ENCODE measurements at places on chromosomes 16 and 17.

- DNase-seq = no peak
Observed at GRCh38 chr17:78121801-78122215, 6.7 kb downstream of the TMC6 start.

DNA sequence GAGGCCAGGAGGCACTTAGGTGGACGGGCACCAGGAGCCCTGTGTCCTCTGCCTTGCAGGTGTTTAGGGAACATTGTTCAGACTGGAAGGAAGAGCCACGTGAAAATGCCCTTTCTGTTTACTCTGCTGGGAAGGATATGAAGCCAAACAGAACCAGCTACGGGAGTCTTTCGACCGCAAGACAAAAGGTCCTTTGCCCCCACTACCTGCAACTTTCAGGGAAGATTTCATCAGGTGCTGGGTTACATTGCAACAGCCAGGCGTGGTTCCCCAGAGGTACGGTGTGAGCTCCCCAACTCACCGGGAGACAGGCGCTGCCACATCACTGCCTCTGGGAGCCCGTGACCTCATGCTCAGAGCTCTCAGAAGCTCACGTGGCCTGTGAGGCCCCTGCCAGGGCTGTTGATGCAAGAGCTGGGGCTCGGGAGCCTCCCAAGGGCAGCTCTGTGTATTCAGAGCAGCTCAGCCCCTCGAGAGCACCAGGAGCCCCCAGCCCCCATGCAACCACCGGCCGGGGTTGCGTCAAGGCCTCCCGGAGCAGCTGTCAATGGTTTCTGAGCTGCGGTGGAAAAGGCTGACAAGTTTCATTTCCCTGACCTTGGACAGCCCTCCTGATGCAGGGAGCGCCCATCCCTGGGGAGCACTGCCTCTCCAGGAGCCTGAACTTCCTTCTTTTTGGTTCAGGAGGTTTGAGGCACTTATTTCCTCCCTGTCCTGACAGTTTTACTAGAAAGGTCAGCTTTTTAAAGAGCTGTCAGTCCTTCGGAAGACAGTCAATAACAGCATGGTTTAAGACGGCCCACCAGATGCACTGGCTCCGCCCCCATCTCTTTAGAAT, 42.1 kb downstream of the TBC1D16 start:
- no peak for DNase-seq

DNA sequence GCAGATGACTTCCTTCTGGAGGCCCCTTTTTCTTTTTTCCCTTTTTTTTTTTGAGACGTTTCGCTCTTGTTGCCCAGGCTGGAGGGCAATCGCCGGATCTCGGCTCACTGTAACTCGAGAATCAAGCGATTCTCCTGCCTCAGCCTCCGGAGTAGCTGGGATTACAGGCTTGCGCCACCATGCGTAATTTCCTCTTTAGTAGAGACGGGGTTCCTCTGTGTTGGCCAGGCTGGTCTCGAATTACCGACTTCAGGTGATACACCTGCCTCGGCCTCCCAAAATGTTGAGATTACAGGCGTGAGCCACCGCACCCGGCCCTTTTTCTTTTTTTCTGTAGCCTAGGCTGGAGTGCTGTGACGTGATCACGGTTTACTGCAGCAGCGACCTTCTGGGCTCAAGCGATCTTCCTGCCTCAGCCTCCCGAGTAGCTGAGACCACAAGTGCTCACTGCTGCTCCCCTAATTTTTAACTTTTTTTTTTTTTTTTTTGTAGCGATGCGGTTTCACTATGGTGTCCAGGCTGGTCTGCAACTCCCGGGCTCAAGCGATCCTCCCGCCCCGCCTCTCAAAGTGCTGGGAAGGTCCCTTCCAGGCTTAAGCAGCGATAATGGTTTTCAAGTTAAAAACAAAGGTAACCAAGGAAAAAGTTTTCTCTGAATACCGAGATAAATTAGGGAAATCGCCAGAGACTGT, 956 bp upstream of the IST1 start:
- DNase-seq = no peak

GRCh38 chr17:69213059-69213813, 15.4 kb downstream of the ABCA10 start:
- no peak for DNase-seq

- DNase-seq = no peak
Observed at GRCh38 chr17:65797809-65798208, 236.4 kb upstream of the AXIN2 start.

DNA sequence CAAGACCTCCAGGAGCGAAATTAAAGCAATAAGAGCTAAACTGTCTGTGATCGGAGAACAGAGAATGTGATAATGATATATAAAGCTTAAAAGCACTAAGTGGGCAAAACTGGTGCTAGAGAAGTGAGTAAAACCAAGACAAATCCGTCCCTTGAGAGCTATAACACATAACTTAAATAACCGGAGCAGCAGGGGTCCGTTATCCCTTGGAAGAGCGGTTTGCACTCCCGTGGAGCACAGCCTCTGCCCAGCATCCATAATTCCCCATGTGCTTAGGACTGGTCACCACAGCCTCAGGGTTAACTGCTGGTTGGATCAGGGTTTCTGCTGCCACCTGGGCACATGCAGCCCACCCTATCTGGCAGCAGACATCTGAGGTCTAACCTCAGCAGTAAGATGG, 489.0 kb downstream of the NPIPA7 start:
- no peak for DNase-seq

DNA sequence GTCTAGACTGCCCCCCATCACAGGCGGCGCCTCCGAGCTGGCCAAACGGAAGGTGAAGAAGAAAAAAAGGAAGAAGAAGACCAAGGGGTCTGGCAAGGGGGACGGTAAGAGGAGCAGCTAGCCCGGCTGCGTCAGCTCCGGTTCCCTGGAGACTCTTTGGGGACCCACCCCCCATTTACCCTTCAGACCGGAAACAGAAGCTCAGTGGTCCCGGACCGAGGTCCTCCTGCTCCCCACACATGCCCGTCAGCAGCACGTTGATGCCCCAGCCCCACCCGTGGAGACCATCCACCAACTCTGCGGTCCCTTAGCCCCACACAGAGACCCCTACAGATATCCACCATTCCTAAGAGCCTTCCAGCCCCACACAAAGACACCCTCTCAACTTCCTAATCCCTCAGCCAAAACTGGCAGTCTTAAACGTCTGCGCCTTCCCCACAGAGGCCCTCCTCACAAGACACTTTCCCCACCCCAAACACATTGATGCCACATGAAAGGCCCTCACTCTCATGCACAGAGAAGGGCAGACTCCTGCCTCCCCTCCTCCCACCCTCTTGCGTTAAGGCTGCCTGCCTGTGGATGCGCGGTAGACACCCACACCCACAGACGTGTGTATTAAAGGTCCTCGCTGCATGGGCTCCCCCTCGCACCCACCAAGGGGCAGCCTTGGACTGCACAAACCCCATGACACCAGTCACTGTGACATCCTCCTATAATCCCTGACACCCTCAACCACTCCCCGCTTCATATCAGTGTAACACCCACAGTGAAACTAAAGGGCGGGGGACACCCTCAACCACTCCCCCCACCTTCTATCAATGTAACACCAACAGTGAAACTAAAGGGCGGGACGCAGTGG, 58.2 kb upstream of the RPH3AL start:
- DNase-seq = no peak

GRCh38 chr17:27993161-27993695, 49.2 kb upstream of the NLK start:
- DNase-seq = no peak

- DNase-seq = no peak
Observed at GRCh38 chr17:30349252-30349651, 15.4 kb upstream of the TMIGD1 start.

DNA sequence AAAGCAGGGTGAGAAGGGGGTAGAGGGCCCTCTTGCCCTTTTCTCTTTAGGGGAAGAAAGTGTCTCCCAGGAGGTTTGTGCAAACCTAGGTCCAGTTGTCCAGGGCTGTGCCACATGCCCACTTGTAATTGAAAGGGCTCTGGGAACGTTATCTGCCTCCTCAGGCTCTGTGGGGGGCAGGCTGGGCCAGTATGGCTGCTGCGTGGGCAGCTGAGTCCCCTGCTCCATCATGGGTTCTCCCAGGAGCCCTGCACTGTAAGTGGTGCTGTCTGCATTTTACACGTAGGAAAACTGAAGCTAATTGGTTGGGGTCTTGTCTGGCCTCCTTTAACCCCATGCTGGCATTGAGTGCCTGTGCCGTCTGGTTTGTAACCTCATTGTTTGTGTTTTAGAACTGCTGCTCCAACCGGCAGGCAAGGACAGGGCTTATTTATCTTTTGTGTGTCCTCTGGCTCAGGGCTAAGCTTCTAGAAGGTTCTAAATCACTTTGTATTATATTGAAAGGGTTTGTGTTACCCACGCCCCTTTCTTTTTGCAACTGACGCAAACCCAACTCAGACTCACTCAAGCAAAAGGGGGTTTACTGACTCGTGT, 117.7 kb upstream of the CIBAR2 start:
- DNase-seq = no peak

DNA sequence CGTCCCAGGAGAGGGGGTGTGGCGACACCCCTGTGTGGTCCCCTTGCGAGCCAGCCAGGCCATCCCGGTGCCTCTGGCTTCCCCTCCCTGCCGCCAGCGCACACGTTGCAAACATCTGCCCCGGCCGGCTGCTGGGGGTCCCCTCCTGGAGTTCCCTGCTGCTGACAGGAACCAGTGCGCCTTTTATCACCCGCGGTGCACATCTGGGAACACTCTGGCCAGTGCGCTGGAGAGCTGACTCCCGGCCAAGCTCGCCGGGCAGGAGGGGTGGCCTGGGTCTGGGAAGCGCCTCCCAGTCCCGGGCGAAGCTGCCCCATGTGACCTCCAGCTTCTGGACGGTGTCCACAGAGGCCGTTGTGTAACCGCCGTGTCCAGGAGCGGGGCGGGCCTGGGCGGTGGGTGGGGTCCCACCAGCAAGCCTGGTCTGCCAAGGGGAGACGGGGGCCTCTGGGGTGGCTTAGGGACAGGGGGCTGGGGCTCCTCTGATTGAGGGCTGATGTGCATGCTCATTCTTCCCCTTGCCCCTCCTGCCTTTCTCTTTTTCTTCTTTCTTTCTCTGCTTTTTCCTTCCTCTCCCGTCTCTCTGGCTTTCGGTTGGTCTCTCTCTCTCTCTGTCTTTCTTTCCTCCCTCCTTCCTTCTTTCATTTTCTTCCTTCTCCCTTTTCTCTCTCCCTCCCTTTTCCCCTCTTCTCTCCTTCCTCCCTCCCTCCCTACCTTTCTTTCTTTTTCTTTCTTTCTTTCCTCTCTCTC, 25.2 kb upstream of the CIBAR2 start:
- no peak for DNase-seq

- DNase-seq = no peak
Observed at GRCh38 chr16:88722784-88723506, 16.6 kb downstream of the CTU2 start.

GRCh38 chr16:9447195-9447551, 355.7 kb downstream of the HAPSTR1 start:
- no peak for DNase-seq

DNA sequence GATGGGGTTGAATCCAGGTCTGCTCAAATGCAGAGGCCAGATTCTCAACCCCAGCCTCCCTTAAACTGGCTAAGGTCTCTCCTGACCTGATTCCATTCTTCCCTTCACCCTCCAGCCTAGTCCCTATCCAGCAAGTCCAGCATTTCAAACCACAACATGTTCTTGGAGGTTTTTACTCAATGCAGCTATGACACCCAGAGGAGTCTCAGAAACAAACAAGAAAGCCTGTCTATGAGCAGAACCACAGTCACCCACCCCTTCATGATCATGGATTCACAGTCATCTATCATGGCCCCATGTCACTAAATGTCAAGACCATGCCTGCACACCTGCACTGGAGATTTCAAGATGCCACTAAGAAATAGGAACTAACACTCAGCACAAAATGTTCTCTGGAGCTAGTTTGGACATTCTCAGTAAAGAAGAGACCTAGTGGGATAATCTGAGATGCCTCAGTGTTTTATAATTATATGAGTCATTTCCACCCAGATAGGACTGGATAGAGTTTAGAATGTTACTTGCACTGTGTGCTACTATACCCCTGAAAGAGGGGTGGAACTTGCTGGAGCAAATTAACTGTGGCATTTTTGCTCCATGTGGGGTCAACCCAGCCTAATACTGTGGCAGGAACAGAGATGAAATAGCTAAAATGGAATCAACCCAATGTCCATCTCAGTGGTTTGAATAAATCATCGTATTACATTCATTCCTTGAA, 9.5 kb upstream of the METTL22 start:
- no peak for DNase-seq

- DNase-seq = no peak
Observed at GRCh38 chr17:34269969-34270368, at the start of gene CCL7. TSS of gene CCL7 (plus strand) at chr17:34270221. CDS start at chr17:34270291, 70 bp downstream.

DNA sequence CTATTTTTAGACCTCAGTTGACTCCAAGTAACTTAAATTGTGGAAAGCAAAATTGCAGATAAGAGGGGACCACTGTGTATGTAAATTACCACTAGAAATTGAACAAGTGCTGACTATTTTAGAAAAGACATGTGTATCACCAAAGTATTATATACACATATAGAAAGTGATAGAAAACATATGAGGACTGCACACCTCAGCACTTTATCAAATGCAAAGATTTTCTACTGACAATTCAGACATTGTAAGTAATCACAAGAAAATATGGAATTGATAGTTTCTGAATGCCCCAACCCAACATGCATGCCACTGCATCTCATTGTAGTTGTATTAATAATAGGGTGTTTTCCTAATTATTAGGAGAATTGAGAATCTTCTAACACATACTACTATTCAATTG, 536.5 kb downstream of the CDH11 start:
- no peak for DNase-seq

DNA sequence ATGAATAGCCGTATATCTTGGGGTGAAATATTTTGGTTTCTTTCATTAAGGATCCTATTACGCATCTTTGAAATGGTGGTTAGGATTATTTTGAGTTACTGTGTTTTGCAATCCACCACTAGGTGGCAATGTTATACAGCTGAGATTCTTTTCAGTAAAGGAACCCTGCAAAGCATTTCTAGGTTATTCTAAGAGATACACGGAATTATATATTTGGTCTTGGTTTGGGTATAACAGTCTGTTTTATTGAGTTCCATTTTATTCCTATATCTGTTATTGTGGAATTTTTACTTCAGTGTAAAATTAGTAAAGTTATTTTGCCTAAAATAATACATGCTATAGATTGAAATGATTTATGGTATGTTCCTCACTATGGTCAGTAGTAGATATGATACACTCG, 62.9 kb upstream of the CPHXL start:
- no peak for DNase-seq

DNA sequence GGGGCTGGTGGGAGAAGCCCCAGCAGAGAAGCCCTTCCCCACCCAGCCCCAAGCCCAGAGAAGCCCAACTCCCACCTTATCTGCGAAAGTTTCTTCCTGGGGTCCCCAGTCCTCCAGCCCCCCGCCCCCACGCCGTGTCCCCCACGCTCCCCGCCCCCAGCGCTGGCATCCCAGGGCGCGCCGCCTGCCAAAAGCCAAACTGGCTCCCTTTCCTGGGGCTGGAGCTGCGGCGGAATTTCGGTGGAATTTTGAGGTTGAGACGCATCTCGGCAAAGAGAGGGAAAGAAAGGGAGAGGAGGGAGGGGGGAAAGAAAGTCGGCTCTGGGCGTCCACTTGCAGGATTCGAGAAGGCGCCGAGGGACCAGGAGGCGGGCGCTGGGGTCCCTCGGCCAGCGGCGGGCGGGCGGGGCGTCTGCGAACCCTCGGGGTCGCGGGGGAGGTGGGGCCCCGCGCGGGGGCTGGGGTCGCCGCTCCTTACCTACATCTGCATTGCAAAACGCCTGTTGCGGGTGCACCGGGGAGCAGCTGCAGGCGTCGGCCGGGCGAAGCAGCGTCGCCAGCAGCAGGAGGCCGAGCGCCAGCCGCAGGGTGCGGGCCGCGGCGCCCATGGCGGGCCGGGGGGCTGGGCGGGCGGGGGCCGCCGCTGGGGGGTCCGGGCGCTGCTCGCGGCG, 571 bp downstream of the TIMP2 start:
- DNase-seq = no peak
